ENCODE measurements at places on chromosomes 4 and X.

DNA sequence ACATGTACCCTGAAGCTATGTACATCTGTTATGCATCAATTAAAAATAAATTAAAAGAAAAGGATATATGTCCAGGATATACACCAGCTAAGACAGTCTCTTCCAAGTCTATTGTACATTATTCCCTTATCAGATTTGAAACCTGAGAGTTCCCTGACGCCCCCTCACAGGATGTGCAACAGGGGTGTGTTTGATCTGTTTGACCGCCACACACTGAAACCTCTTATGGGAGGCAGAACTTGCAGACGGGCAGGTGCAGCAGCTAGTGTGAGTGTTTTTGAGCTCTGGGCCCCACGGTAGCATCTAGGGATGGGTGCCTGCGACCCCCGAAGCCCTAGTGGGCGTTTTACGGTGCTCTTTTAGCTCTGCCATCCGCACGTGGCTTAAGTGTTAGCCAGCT is 4.7 kb downstream of the XG start:
- no peak for DNase-seq

- no peak for DNase-seq
These were observed 7.4 kb downstream of the MSL3 start for GRCh38 chrX:11765449-11765848.

GRCh38 chrX:69107747-69108401 is 57.4 kb downstream of the PJA1 start:
- DNase-seq = no peak

DNA sequence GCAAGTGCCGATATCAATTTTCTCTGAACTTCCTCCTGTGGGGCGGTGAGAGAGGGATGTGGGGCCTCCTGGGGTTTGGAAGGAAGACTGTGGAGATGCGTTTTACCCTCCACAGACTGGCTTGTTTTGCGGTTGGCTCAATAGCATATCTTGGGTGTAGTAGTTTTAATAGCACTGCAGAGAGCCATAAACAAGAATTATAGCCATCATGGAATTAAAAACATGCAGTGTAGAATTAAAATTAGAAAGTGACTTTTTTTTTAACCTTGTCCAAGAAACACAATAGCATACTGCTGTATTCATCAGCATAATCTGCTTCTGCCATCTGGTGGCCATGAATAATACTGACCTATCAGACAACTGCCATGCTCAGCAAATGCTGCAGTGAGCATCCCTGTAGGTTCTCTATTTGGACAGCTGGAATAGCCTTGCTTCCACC is 47.3 kb upstream of the SCML1 start:
- no peak for DNase-seq

GRCh38 chr4:71229477-71230270 is 109.1 kb upstream of the SLC4A4 start:
- peak; percentile 29 for DNase-seq

- DNase-seq = no peak
These were observed 131.5 kb downstream of the HS3ST1 start for GRCh38 chr4:11297201-11297600.

- no peak for DNase-seq
These were observed 101.4 kb upstream of the FRMPD3 start for GRCh38 chrX:107348051-107348450.
